ENCODE measurements at places on chromosomes 11 and 22. TPM values are rescaled to one million over a fixed set of nuclear protein-coding genes. Genes with fewer than 3 reads are reported as not detected.

DNA sequence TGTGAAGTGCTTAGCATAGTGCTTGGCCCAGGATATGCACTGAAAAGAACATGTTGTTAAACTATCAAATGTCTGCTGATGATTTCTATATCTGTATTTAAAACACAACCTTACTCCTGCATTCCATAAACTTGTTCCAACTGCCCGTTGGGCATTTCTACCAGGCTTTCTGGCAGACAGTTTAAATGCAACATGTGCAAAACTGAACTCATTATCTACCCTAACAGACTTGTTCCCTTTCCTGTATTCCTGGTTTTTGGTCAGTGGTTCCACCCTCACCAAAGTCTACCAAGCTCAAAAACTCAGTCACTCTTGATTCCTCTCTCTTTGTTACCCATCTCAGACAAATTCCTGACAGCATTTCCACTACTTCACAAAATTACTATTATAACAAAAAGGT, 6.5 kb upstream of the RAB38 start:
- DNase-seq = no peak

DNA sequence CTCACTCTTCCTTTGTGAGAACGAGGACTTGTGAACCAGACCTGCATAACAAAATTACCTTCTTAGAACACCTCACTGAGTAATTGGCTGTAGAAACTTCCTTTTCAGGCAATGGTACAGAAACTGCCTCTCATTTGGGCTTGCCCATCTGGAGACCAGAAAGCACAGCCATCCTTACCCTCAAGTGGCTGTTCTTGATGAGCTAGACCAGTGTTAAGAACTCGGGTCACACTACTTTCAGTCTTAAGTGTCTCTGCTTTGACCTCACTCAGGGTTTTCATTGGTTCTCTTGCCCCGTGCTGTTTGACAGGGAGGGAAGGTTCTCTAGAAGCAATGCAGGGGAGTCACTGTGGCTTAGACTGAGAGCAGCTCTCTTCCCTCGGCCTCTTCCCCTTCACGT, 29.3 kb downstream of the NAT10 start:
- DNase-seq = no peak

DNA sequence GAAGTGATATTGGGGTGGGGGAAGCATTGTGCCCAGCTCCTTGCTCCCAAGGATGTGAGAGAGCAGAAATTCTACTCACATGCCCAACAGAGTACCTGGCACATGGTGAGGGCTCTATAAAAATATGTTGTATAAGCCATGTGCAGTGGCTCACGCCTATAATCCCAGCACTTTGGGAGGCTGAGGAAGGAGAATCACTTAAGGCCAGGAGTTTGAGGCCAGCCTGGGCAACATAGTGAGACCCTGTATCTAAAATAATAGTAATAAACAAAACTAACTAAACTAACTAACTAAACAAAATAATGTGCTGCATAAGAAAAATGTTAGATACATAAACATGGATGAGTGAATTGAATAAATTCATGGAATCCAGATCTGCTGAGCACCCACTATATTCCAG, 33.2 kb upstream of the LRRC32 start:
- no peak for DNase-seq

GRCh38 chr22:18056807-18057474, 20.8 kb upstream of the PEX26 start:
- peak; percentile 50 for DNase-seq

DNA sequence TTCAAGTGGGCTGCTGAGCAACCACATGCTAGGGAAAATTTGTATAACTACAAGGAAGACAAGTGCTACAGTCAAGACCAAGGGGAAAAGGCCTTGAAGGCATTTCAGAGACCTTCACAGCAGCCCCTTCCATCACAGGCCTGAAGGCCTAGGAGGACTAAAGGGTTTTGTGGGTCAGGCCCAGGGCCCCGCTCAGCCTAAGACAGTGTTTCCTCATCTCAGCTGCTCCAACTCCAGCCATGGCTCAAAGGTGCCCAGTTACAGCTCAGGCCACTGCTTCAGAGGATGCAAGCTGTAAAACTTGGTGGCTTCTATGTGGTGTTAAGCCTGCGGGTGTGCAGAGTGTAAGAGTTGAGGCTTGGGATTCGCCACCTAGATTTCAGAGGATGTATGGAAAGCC, 260.5 kb downstream of the NXPE2 start:
- no peak for DNase-seq

GRCh38 chr22:23036684-23037428, 33.5 kb upstream of the GNAZ start:
- DNase-seq = no peak

The SLC17A6 gene
- total RNA-seq = not detected

The COPB1 gene
- total RNA-seq = 91.9 TPM

The MS4A6E gene
- not detected for total RNA-seq

The OR8A1 gene
- total RNA-seq = not detected

The TRIM49D1 gene
- total RNA-seq = not detected

The P2RX6 gene
- 0.40 TPM for total RNA-seq

The DBX1 gene
- not detected for total RNA-seq
